Heart right ventricle (tissue), 16 donors: ENCODE measurements at places on chromosomes 2 and 18. TPM values are rescaled to one million over a fixed set of nuclear protein-coding genes. Genes with fewer than 3 reads are reported as not detected.

DNA sequence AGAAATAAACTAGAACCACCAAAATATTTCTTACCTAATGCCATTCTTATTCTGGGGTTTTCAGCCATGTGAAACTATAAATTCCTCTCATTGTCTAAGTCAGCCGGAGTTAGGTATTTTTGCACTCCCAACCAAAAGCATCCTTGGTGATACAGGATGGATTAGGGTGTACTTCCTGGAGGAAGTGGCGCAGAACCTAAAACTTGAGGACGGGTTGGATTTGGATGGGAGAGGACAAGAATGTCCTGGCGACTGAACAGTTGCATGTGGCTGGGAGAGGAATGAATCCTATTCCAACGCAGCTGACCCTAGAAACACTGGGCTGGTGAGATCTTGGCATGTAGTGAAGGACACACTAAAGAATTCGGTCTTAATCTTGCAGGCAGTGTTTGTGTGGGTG lies 58.5 kb downstream of the E2F6 start:
- no peak for DNase-seq

DNA sequence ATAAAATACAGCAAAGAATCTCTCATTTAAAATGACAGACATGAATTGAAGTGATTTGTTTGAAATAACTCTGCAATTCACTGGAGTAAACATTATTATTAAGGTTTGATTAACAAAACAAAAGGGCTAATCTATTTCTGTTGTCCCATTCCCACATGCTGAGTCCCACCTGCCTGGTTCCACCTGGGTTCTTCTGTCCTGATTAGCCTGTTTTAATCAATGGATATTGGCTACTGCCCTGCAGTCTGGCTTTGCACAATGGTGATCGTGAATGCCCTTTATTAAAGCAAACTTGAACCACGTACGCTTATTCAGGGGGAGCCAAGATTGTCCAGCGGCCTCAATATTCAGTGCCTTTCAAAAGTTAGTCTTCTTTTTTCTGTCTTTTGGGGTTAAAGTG lies 72.8 kb upstream of the CDH19 start:
- DNase-seq, result no peak

DNA sequence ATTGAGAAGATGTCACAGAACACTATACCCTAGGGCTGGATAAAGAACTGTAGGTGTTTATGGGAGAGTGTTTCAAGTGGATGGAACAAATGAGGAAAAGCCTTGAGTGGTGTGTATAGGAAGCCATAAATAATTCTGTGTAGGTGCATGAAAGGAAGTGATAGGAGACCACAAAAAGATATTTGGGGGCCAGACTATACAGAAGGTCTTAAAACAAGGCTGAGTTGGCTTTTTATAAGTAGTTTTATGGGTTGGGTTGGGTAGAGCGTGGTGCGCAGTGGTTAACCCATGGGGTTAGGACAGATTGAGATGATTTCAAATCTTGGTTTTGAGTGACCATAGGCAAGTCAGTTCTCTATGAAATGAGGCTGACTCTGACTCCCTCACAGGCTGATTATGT lies 110.5 kb downstream of the PKP4 start:
- no peak for DNase-seq

DNA sequence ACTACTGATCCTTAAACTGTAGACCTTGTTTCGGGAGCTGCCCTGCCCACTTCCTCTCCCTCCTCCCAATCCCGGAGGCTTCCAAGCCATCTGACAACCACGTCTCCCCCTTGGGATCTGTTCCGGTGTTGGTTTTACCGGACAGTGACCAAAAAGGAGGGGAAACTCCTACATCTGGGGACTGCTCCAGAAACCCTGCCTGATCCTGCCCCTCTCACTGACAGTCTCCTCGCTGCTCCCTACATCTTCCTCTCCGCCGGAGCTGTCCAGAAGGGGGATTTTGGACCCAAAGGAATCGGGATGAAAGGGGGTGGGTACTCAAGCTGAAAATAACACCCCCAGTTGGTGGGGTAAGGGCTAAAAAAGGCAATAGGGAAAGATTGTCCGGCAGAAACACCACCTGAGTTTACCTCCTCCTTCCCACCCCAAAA lies 1.5 kb downstream of the INO80D start:
- DNase-seq, result peak; percentile 33

GRCh38 chr2:111121828-111122630 lies 1.3 kb downstream of the BCL2L11 start:
- peak; percentile 92 for DNase-seq

GRCh38 chr2:172234716-172235691 lies 132.3 kb upstream of the DLX2 start:
- peak; percentile 13 for DNase-seq

Gene RESP18
- not detected for polyA plus RNA-seq

GRCh38 chr2:38098421-38099098 lies 22.6 kb upstream of the CYP1B1 start:
- peak; percentile 43 for DNase-seq

Gene POU3F3
- polyA plus RNA-seq, result 0.59 TPM

DNA sequence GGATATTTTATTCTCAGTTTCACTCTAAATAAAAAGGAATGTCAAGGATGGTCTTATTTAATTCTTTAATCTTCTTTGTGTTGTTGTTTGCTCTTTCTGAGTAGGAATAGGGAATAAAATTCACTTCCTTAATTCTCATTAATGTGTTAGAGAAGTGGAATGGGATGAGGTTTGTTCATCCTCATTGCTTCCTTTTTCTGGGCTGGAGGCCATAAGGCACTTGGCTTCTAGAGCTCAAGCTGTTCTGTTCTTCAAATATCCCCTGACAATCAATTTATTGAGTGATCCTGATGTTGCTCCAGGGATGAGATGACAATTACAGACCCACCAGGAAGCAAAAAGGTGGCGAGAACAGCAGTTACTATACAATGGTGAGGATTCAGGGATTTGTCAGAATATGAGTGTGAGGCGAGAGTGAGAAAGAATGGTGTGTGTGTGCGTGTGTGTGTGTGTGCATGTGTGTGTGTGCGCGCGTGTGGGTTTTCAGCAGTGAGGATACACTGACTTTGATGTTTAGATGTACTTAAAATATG lies 557.6 kb upstream of the FANCL start:
- no peak for DNase-seq

Gene CERKL
- not detected for polyA plus RNA-seq

DNA sequence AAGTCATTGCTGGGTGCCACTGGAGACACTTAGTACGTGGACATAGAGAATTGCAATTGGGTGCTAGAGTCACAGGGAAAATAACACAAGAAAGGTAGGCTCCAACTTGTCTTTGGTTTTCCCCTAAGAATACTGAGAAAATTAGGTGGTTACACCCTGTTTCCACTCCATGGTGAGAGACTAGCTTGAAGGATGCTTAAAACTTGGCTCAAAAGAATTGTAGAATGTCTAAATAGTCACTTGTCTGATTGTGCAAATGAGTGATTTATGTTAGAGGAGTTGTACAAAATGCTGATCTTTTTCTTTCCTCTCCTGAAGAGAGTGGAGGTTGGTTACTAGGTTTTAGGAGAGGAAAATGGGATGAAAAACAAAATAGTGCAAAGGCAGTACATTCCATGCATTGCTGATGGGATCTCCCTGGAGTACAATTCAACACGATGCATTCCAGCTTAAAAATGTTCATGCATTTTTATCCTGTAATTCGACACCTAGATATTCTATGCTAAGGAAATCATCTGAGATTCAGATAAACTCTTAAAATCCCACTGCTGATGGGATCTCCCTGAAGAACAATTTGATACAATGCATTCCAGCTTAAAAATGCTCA lies 2.2 kb upstream of the SERPINB12 start:
- DNase-seq, result no peak

- DNase-seq, result no peak
Measured at GRCh38 chr18:581096-581495, 916 bp downstream of the CETN1 start.

- no peak for DNase-seq
Measured at GRCh38 chr2:74457129-74457548, 1.1 kb upstream of the WBP1 start.

DNA sequence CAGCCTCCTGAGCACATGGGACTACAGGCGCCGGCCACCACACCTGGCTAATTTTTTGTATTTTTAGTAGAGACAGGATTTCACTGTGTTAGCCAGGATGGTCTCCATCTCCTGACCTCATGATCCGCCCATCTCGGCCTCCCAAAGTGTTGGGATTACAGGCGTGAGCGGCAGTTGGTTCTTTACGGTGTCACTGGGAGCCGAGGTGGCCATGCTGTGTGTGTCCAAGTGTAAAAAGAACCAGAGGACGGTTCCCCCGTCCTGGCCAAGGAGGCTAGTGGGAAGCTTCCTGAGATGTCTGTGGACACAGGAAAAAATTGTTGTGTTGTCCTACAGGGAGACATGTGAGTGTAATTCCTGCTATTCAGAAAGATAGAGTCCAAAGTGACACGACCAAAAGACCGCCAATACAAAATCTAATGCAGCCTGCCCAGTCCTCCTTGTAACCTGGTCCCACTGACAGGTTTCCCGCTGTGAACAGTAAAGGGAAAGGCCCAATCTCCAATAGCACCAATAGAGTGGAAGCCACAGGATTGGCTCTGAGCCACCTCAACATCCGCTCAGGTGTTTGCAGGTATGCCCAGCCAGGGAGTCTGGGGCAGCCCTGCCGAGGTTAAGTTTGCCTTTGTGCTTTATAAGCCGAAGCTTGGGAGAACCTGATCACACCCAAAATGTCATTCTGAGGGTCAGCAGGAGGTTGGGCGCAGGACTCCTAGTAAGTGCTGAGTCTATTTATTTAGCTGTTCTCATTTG lies 40.6 kb downstream of the NCK2 start:
- no peak for DNase-seq

- no peak for DNase-seq
Measured at GRCh38 chr2:109098251-109098920, 30.6 kb upstream of the SH3RF3 start.

GRCh38 chr2:8496617-8497016 lies 185.2 kb upstream of the ID2 start:
- DNase-seq, result peak; percentile 38

Gene POMC
- polyA plus RNA-seq, result 6.1 TPM

GRCh38 chr2:187168720-187169713 lies 279.0 kb downstream of the CALCRL start:
- no peak for DNase-seq

- DNase-seq, result no peak
Measured at GRCh38 chr18:5175378-5175777, 21.7 kb downstream of the AKAIN1 start.

Gene KLHL30
- polyA plus RNA-seq, result 3.0 TPM

DNA sequence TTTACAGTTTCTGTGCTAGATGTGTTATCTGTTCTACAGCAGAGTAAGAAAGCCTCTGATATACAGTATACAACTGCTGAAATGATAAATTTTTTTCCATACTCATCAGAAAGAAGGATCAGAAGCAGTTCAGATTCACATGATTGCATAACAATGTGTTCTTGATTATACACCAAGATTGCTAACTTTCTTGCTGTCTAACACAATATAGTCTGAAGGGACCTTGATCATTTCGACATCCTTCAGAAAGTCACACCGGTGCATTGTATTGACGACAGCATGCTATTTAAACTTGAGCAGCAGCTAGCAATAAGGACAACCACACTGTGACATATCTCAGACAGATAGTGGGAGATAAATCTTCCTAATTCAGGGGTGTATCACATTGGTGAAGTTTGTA lies 127.2 kb downstream of the PDE1A start:
- no peak for DNase-seq

Gene NGEF
- 0.42 TPM for polyA plus RNA-seq

- no peak for DNase-seq
Measured at GRCh38 chr2:212288308-212288707, 250.3 kb downstream of the ERBB4 start.

- no peak for DNase-seq
Measured at GRCh38 chr18:75926811-75927210, 499.3 kb upstream of the SMIM21 start.

GRCh38 chr18:76667603-76668002 lies 154.8 kb upstream of the ZNF236 start:
- DNase-seq, result no peak

GRCh38 chr2:105755895-105756294 lies 11.2 kb downstream of the NCK2 start:
- no peak for DNase-seq

DNA sequence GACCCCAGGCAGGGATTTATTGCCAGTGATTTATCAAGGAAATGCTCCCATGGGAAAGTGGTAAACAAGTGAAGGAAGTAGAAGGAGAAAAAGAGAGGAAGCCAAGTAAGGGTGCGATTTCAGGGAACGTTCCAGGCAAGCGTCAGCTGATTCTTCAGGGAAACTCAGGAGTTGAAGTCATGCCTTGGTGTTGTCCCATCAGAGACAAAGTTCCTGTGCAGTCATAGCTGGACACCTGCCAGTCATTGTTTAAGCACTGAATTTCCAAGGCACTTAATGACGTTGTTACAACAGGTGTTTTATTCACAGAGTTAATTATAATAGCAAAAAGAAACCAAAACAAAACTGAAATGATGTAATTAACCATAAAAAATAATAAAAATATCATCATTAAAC lies 381.8 kb upstream of the CRIM1 start:
- DNase-seq, result peak; percentile 87

DNA sequence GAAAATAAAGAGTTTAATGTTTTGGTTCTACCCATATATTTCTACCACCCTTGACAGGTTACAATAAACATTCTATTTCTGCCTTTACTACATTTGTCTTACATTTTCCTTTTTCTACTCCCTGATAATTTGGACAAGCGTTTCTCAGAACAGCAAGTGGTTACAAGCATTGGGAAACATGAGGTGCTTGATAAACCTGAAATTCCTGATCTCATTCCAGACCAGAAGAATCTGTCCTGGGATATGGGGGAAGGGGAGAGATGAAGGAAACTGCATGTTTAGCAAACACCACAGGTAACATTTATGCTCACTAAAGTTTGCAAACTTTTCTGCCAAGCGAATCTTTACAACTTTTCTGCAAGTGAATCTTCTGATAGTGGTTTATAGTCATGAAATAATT lies 28.3 kb upstream of the DSC1 start:
- no peak for DNase-seq

DNA sequence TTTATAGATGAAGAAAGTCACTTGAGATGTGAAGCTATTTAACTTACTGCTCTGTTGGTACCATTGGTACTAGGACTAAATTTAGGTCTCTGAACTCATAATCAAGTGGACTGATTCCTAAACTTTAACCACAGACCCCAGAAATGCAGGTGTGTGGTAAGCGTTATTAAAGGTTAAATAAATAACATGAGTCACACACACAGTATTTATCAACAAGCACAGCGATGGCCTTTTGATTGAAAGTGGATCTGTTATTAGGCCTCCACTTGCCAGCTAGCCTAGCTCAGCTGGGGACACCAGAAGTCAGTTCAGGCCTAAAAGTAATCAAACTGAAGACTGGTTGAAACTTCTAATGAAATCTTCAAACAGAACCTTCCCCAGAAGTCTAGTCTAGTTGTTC lies 161.3 kb upstream of the DPP10 start:
- no peak for DNase-seq

Gene VSNL1
- polyA plus RNA-seq, result 9.8 TPM

Gene LRRTM4
- polyA plus RNA-seq, result 0.29 TPM
